ENCODE measurements at places on chromosomes 6 and 20. TPM values are rescaled to one million over a fixed set of nuclear protein-coding genes. Genes with fewer than 3 reads are reported as not detected.

- H3K27ac ChIP-seq, result peak overlapping the region; percentile 16
- no peak for DNase-seq
- H3K4me3 ChIP-seq, result no peak overlapping the region
- peaks cover 5% of the 10 kb centered on the region for H3K27me3 ChIP-seq
These were observed 3.4 kb upstream of the ZNF217 start for GRCh38 chr20:53597030-53597482.

DNA sequence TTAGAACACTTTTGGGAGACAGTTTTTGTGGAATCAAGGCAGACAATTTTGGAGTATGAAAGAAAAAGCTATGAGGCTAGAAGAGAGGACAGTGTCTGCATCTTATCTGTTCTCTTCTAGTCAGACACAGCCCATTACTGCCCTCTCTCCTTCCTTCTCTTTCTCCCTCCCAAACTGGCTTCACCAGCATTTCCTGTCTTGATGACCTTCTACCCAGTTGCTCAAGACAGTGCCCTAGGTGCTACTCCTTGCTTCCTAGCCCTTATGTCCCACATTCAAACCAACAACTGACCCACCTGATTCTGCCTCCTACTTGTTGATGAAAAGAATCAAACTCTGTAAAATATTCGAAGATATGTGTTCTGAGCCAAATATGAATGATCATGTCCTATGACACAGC lies 116.4 kb upstream of the RIPOR2 start:
- H3K4me1 ChIP-seq, result peaks cover 84% of the 10 kb centered on the region
- peak overlapping the region; percentile 98 for H3K27ac ChIP-seq
- no peaks in the 10 kb centered on the region for H3K27me3 ChIP-seq
- H3K36me3 ChIP-seq, result peaks cover 4% of the 10 kb centered on the region
- no peak for DNase-seq

DNA sequence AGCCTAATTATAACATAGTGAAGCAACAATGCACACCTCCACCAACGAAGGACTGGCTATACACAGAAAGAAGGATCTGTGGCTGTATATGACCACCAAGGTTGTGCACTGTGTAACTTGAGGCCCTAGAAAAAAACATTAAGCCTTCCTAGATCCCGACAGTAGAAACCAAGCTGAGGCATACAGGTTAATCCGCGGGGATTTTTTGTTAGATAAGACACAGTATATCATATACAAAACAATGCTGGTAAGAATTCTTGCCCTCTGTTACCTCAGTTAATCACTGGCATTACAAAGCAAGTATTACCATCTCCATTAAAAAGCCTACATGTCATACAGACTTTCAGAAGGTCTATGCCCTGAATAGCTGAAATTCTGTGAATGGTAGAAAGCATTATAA lies 228.8 kb downstream of the TBC1D32 start:
- DNase-seq, result no peak
- H3K27me3 ChIP-seq, result no peaks in the 10 kb centered on the region
- no peak overlapping the region for H3K27ac ChIP-seq
- H3K4me1 ChIP-seq, result no peaks in the 10 kb centered on the region

DNA sequence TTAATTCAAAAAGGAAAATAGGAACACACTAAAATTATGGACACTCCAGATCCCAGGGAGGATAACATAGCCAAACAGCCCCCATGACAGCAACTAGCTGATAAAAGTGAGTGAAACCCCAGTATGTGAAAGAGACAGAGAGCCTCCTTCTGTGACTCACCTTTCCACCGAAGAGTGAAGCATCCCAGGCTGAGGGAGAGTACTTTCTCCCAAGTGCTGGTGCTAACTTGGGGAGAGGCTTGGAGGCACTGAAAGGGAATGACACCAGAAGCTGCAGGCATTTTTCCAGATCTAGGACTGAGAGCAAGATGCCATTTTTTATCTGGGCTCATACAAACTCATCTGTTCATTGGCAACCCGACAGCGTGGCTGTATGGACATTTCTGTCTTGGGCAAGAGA lies 339.8 kb downstream of the HTR1B start:
- no peaks in the 10 kb centered on the region for H3K27me3 ChIP-seq
- no peak overlapping the region for H3K27ac ChIP-seq
- DNase-seq, result no peak

GRCh38 chr6:72382602-72383529 lies 239.0 kb upstream of the KCNQ5 start:
- no peak overlapping the region for H3K27ac ChIP-seq
- H3K4me3 ChIP-seq, result no peak overlapping the region
- H3K27me3 ChIP-seq, result no peaks in the 10 kb centered on the region
- H3K36me3 ChIP-seq, result no peaks in the 10 kb centered on the region

GRCh38 chr20:22836877-22837276 lies 198.2 kb upstream of the SSTR4 start:
- no peak for DNase-seq
- H3K27me3 ChIP-seq, result no peaks in the 10 kb centered on the region
- no peak overlapping the region for H3K4me3 ChIP-seq
- H3K27ac ChIP-seq, result no peak overlapping the region
- no peaks in the 10 kb centered on the region for H3K4me1 ChIP-seq

- no peak overlapping the region for H3K27ac ChIP-seq
- H3K4me1 ChIP-seq, result peaks cover 11% of the 10 kb centered on the region
- H3K4me3 ChIP-seq, result no peak overlapping the region
- H3K36me3 ChIP-seq, result peaks cover 4% of the 10 kb centered on the region
These were observed 82.3 kb upstream of the CLDN20 start for GRCh38 chr6:155181498-155181897.

- H3K27me3 ChIP-seq, result no peaks in the 10 kb centered on the region
- no peaks in the 10 kb centered on the region for H3K4me1 ChIP-seq
- no peak overlapping the region for H3K27ac ChIP-seq
These were observed 524.4 kb downstream of the KIF16B start for GRCh38 chr20:16048876-16049275.

Gene PNLDC1
- not detected for total RNA-seq

DNA sequence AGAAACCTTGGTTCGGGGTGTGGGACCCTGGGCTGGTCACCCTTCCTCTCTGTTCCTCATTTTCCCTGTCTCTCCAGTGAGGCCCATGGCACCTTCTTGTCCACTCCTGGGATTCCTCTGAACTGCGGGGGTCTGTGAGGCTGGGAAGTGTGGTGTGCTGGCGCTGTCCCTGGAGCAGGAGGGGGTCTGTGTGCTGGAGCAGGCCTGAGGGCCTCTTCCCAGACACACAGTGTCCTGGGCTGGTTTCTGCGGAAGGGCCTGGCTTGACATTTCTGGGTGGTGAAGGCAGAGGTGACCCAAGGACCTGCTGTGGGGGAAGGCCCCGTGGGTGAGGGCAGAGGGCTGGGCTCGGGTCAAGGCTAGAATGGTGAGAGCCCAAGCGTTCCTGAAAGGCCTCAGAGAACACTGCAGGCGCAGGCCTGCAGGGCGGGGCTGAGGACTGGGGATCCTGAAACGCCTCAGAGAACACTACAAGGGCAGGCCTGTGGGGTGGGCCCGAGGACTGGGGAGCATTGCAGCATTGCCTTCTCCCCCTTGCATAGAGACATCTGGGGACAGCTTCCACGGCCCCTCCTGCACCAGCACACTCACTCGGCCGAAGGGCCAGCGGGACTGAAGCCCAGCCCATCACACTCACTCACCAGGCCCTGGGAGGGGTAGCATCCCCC lies 10.6 kb upstream of the BAK1 start:
- peak overlapping the region; percentile 59 for H3K4me3 ChIP-seq
- H3K4me1 ChIP-seq, result peaks cover 38% of the 10 kb centered on the region
- H3K27ac ChIP-seq, result peak overlapping the region; percentile 97
- no peaks in the 10 kb centered on the region for H3K27me3 ChIP-seq
- no peaks in the 10 kb centered on the region for H3K36me3 ChIP-seq
- DNase-seq, result peak; percentile 22

Gene TEAD3
- 35.1 TPM for total RNA-seq

GRCh38 chr20:21259346-21259745 lies 43.8 kb upstream of the XRN2 start:
- H3K36me3 ChIP-seq, result no peaks in the 10 kb centered on the region
- no peak overlapping the region for H3K27ac ChIP-seq
- H3K4me3 ChIP-seq, result no peak overlapping the region
- no peaks in the 10 kb centered on the region for H3K4me1 ChIP-seq
- no peak for DNase-seq
- peaks cover 4% of the 10 kb centered on the region for H3K27me3 ChIP-seq

GRCh38 chr6:2396846-2397630 lies 151.6 kb upstream of the GMDS start:
- DNase-seq, result peak; percentile 63
- peaks cover 15% of the 10 kb centered on the region for H3K4me1 ChIP-seq
- H3K27me3 ChIP-seq, result no peaks in the 10 kb centered on the region
- peak overlapping the region; percentile 67 for H3K4me3 ChIP-seq
- H3K36me3 ChIP-seq, result peaks cover 6% of the 10 kb centered on the region
- H3K27ac ChIP-seq, result peak overlapping the region; percentile 71

GRCh38 chr20:52172392-52173047 lies 19.1 kb downstream of the ZFP64 start:
- no peak overlapping the region for H3K27ac ChIP-seq
- H3K36me3 ChIP-seq, result no peaks in the 10 kb centered on the region
- no peak overlapping the region for H3K4me3 ChIP-seq
- no peaks in the 10 kb centered on the region for H3K4me1 ChIP-seq
- no peak for DNase-seq
- no peaks in the 10 kb centered on the region for H3K27me3 ChIP-seq

DNA sequence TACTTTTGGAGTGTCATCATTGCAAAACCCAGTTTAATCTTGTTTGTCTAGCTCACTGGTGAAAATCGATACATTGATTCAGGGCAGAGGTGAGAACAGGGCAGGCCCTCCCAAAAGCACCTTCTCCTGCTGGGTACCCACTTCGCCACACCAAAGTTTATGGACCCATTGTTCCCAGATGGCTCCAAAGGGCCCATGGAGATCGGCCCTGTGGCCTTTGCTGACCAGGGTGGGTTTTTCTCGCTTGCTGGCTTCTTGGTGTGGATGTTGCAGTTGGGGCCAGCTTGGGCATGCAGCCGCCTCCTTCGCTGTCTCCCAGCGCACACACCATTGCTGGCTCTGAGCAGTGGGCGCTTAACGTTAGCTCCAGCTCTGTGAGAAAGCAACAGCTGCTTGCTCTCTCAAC lies 178.1 kb upstream of the PDE10A start:
- DNase-seq, result no peak
- H3K27me3 ChIP-seq, result peaks cover 3% of the 10 kb centered on the region
- no peak overlapping the region for H3K4me3 ChIP-seq
- no peaks in the 10 kb centered on the region for H3K4me1 ChIP-seq
- no peak overlapping the region for H3K27ac ChIP-seq
- no peaks in the 10 kb centered on the region for H3K36me3 ChIP-seq

DNA sequence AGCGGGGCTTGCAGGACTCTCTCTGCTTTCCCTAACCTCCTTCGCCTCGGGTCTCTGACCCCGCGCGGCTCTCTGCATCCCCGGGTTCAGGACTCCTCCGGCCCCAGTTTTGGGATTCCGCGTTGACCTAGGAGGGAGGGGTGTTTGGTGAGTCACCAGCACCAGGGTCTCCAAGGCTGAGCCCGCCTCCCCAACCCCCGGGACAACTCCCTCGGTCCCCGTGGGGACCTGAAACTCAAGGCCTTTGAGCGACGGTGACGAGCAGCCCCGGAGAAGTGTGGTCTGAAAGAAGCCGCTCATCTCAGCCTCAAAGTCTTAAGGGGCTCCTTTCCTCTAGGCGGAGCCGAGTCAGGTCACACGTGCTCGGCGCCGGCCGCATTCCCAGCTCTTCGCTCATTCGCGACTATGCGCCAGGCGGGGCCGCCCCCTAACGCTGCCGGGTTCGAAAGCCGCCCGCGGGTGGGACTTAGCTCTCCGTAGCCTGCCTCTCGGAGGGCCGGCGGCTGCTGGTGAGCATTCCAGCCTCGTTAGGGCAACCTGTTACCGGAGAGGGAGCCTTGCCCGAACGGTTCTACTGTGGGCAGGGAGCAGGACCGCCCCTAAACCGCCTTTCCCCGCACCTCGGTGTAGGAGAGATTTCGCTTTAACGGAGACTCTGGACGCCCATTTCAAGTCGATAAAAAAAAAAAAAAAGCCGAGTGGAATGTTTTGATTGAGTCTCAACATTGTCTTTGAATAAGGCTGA lies 3.0 kb upstream of the PRDM13 start:
- DNase-seq, result no peak
- peaks cover 7% of the 10 kb centered on the region for H3K4me1 ChIP-seq
- H3K36me3 ChIP-seq, result no peaks in the 10 kb centered on the region
- peak overlapping the region; percentile 68 for H3K4me3 ChIP-seq
- peaks cover 76% of the 10 kb centered on the region for H3K27me3 ChIP-seq

DNA sequence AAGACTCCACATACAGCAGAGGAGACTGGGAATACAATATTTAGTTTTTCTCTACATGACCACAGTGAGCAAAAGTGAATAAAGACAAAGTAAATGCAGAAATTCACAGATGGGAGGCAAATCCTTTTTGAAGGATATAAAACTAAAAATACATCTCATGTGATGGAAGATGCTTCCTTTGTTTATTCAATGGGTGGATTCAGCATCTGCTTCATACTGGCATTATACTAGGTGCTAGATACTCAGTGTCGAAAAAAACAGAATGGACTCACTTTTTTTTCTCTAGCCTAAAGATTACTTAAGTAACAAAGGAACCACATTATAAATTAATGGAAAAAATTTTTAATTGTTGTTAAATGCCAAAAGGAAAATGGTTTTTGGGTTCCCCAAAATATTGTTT lies 216.2 kb downstream of the TRDN start:
- H3K4me3 ChIP-seq, result no peak overlapping the region
- H3K27ac ChIP-seq, result no peak overlapping the region
- no peaks in the 10 kb centered on the region for H3K4me1 ChIP-seq
- H3K36me3 ChIP-seq, result no peaks in the 10 kb centered on the region
- no peak for DNase-seq
- no peaks in the 10 kb centered on the region for H3K27me3 ChIP-seq

- no peak overlapping the region for H3K27ac ChIP-seq
- H3K4me3 ChIP-seq, result no peak overlapping the region
- no peaks in the 10 kb centered on the region for H3K27me3 ChIP-seq
- no peak for DNase-seq
These were observed 968 bp upstream of the CCN5 start for GRCh38 chr20:44714102-44714700.

DNA sequence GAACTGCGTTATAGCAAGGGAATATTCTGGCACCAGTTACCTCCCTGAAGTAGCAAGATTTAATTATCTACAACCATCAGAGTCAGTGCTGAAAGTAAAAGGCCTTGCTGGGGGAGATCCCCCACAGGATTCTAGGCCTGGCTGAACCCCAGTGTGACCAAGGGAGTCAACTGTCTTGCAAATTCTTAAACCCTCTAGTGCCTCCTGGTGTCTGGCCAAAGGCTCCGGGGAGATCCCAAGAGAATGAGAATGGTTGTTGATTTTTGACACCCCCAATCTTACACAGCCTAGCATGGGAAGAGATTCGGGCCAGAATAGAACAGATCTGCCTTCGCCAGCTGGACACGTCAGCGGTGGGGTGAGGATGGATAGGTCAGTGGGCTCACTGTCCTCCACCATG lies 179.4 kb downstream of the ERMARD start:
- H3K4me1 ChIP-seq, result no peaks in the 10 kb centered on the region
- peaks cover 1% of the 10 kb centered on the region for H3K36me3 ChIP-seq
- DNase-seq, result no peak
- H3K27ac ChIP-seq, result no peak overlapping the region
- no peak overlapping the region for H3K4me3 ChIP-seq

Gene CAGE1
- total RNA-seq, result not detected

Measured in HFFc6 (cell line).